ENCODE measurements at places on chromosomes 13 and 19.

- no peak for DNase-seq
These were observed 12.2 kb upstream of the HIF3A start for GRCh38 chr19:46284635-46285034.

GRCh38 chr13:21584973-21585592 is 18.9 kb downstream of the MICU2 start:
- no peak for DNase-seq

GRCh38 chr19:927780-928401 is 2.1 kb downstream of the ARID3A start:
- no peak for DNase-seq

- DNase-seq: no peak
These were observed 43.0 kb downstream of the CEP89 start for GRCh38 chr19:32928806-32929205.

GRCh38 chr19:50311723-50312635 is 17.2 kb downstream of the KCNC3 start:
- no peak for DNase-seq

DNA sequence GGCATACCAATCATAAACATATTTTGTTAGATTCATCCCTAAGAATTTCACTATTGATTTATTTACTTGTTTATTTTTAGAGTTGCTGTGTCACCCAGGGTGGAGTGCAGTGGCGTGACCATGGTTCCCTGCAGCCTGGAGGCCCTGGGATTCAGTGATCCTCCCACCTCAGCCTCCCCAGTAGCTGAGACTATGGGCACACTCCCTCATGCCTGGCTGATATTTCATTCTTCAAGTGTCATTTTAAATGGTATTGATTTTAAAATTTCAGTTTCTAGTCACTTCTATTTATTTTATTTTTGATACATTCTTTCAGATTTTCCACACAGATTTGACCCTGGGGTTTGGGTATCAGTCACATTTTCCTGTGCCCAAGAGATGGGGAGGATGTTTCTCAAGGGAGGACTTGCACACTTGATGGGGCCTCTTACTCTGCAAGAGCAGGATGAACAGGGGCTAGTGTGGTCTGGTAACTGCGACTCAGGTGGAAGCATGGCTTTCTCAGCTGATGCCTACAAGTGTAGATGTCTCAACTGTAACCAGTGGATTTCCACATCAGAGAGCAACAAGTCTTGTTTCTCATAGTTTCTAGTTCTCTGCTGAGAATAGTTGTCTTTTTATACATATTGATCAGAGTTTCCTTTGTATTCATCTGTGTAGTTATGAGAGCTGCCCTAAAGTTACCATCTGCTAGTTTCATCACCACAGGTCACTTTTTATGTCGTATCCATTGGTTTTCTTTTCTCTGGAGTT is 40.2 kb downstream of the CCNE1 start:
- no peak for DNase-seq

DNA sequence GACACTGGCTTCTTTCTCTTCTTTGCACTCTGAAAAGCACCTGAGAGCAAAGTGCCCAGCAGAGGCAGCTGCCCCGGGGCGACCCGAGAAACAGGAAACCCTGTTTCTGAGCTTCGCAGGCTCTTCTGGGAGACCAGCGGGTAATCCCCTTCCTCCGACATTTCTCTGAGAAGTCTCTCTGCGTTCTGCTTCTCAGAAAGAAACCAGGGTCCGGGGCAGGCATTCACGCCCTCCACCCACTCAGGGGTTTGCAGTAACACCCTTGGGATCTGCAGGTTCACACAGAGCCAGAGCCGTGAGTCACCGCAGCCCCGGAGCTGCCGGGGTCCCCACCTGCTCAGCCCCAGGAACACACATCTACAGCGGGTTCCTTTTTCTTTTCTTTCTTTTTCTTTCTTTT is 86.0 kb downstream of the GADD45B start:
- DNase-seq: peak; percentile 56

GRCh38 chr19:588093-588740 is 1.5 kb upstream of the HCN2 start:
- DNase-seq: peak; percentile 48

GRCh38 chr13:66159511-66159910 is 1070.6 kb downstream of the PCDH9 start:
- DNase-seq: no peak

- DNase-seq: no peak
These were observed 173.7 kb downstream of the TBC1D4 start for GRCh38 chr13:75308222-75308621.

DNA sequence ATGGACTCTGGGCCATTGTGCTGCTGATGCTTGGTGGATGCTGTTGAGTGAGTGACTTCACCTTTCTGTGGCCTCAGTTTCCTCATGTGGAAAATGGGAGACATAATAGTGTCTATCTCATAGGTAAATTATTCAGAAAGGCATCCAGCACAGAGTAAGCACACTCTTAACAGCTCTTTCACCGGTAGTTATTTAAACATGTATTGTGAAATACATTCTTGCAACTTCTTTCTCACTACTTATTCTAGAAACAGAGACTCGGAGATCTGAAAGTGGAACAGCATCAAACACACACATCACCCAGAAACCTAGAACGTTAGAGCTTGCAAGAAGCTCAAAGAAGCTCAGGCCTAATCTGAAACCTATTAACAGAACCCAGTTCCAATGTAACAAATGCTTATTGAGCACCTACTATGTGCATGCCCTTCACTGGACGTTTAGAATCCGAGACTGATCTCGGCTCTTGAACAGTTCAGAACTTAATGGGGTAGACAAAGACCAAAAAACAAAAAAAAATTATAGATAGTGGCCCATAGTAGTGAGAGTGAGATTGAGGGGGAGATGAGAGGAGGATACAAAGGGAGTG is 4.1 kb downstream of the ZSWIM9 start:
- no peak for DNase-seq

DNA sequence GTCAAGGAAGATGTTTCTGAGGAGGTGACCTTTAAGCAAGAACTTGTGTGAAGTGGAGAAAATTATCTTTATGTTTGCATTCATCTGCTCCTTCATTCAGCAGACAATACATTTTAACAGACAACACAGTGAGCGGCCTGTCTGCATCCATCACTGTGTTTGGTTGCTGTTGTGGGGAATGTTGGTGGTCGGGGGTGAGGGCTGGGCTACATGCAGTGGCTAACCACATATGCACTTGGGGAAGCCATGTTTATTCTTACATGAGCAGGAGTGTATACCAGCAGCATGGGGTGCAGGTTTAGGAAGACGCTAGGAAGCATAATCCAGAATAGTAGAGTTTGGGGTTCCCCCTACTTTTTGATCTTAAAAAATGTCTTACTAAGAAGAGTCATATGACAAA is 66.4 kb downstream of the DHRS12 start:
- no peak for DNase-seq

DNA sequence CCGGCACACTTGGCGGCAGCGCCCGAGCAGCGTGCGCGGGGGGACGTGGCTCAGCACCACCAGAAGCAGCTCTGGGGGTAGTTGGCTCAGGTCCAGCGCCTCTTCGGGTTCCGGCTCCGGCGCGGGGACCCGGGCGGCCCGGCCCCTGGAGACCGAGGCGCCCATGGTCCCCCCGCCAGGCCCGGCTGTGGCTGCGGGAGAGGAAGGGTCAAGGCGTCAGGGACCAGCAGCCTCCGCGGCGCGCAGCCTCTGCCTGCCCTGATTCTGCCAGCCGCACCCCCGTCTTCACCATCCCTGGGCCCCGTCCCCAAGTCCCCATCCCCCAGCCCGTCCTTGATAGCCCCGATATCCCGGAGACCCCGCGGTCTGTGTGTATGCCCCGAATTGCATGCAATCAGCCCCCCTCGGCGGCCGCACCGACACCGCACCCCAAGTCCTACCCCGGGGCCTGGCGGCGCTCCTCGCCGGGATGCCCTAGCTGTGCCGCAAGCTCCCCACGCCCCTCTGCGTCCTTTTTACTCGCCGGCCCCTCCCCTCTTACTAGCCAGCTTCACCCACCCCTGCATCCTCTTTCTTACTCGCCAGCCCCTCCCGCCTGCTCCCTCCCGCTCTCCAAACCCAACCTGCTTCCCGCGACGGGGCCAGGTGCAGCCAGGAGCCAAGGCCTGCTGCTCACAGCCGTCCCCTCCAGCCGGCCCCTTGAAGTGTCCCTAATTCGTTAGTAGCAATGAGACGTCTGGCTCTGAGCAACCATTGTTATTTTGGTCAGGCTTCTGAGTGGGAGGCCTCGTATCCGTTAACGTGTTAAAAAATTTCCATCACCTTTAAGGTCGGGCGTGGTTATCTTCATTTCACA is at the start of gene FBXO27:
FBXO27 (minus strand) TSS at position 487 of the 856 bp plus-strand sequence; CDS start at position 165, 322 bp downstream.
- DNase-seq: no peak

DNA sequence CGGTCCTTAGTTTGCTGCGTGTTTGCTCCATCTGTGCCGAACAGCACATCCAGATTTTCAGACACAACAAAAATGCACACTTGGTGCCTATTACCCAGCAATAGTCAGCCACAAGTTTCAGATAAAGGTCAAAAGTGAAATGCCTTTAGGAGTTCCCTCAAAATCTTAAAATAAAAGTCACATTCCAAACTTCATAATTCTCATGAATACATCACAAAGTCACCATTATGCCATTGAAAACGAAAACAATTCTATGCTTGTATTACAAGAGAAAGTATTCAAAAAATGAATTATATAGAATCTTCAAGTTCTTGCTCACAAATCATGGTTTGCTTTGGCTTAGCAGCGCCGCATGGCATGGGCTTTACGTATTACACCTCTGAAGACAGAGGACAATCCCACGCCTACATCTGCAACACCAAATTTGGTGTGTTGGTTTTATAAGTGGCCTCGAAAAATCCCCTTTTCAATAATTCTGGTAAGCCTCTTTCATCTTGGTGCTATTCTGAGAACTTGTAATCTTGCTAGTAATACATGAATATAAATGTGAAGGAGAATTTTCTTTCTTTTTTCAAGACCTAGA is 26.6 kb downstream of the COL4A1 start:
- no peak for DNase-seq

GRCh38 chr13:44342741-44343140 is 30.9 kb upstream of the SERP2 start:
- no peak for DNase-seq

GRCh38 chr19:18541258-18541991 is 1.9 kb downstream of the FKBP8 start:
- DNase-seq: no peak

DNA sequence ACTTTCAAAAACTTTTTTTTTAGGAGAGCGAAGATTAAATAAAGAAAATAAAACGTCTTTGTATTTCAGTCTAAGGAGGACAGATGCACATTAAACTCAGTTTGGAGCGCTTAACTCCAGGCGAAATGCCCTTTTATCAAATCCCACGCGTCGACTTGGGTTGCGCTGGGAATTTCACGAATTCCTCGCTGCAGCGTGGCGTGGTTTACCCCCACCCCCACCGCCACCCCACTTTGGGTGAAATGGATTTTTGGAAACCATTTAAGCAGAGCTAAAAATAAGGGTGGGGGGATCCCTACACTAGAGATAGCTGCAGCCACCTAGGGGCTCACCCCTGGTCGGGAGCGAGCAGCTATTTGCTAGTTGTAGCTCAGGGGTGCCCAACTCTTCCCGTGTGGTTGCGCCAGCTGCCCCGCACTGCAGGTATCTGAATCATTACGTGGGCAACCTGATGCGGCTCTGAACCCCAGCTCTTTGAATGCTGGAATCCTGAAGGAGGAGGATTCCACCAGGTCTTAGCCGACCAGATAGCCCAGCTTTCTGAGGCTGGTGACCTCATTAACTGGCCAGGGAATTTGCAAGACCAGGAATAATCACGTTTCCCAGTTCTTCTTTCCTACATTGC is 6.5 kb upstream of the TSHZ3 start:
- no peak for DNase-seq

GRCh38 chr19:38452430-38453366 is 19.2 kb downstream of the RYR1 start:
- no peak for DNase-seq

DNA sequence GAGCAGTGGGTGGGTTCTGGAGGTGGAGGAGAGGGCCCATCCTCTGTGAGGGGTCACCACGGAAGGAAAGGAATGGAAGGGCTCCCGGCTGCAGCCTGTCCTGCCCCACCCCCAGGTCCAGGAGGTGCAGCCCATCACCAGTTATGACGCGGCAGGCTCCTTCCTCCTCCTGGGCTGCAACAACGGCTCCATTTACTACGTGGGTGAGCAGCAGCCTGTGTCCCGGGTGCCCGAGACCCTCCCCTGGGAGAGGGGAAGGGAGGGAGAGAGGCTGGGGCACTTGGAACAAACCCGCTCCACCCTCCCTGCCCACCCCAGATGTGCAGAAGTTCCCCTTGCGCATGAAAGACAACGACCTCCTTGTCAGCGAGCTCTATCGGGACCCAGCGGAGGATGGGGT is 6.6 kb downstream of the SHKBP1 start:
- DNase-seq: no peak

- DNase-seq: no peak
These were observed 21.3 kb downstream of the SCGB2B2 start for GRCh38 chr19:34655651-34656050.

DNA sequence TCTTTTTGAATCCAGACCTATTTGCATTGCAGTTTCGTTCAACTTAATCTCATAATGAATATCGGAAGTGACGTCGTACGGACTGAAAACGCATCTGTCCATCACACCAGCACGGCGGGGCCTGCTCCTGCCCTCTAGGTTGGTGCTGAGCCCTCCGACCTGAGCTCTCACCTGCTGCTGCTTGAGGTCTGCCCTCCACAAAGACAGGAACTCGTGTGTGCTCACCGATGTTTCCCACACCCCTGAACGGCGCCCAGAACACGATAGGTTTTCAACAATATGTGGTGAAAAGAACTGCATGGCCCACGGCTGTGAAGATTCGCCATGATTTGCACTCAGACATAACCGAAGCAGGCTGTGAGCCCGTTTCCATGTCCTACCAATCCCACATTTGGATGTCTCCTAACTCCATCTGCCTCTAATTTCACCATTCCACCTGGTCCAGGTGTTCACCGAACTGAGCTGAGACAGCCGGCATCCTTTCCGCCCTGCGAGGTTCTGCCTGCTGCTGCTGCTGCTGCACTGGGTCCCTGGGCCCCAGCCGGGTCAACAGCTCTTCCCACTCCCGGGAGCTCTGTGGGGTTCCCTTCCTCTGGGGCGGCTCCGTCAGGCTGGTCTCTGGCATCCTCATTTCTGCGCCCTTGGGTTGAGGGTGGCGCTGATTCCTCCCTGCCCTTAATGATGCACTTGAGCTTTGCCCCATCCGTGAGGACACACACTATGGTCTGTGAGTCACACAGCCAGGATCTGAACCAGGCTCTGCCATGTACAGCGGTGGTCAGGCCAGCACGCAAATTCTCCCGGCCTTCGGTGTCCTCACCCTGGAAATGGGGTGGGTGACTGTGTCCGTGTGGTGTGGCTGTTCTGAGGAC is 20.9 kb downstream of the GRTP1 start:
- DNase-seq: no peak

Measured in activated T-helper 9 cell treated with anti-CD3 and anti-CD28 coated beads, Interleukin-2, amount 50 U/mL, for 16 hours (primary cell).